ENCODE measurements at places on chromosomes 1 and 21.
A peak's percentile ranks its signal among the peaks of the same experiment; 100 is the strongest.

- no peak overlapping the region for H3K4me3 ChIP-seq
- no peaks in the 10 kb centered on the region for H3K27me3 ChIP-seq
- 0 out of 2 replicates have a peak, but pooled peaks cover 3% of the 10 kb centered on the region for H3K36me3 ChIP-seq
- H3K27ac ChIP-seq = peak overlapping the region; percentile 57
Observed at GRCh38 chr1:54571803-54572541, 23.9 kb downstream of the ACOT11 start.

DNA sequence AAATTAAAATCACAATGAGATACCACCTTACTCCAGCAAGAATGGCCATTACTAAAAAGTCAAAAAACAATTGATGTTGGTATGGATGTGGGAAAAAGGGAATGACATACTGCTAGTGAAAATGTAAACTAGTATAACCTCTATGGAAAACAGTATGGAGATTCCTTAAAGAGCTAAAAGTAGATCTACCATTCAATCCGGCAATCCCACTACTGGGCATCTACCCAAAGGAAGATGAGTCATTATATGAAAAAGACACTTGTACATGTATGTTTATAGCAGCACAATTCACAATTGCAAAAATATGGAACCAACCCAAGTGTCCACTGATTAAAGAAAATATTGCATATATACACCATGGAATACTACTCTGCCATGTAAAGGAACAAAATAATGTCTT lies 37.2 kb downstream of the SUSD4 start:
- H3K27ac ChIP-seq = no peak overlapping the region
- H3K4me1 ChIP-seq = no peaks in the 10 kb centered on the region
- no peaks in the 10 kb centered on the region for H3K27me3 ChIP-seq
- no peak for DNase-seq
- no peaks in the 10 kb centered on the region for H3K36me3 ChIP-seq

DNA sequence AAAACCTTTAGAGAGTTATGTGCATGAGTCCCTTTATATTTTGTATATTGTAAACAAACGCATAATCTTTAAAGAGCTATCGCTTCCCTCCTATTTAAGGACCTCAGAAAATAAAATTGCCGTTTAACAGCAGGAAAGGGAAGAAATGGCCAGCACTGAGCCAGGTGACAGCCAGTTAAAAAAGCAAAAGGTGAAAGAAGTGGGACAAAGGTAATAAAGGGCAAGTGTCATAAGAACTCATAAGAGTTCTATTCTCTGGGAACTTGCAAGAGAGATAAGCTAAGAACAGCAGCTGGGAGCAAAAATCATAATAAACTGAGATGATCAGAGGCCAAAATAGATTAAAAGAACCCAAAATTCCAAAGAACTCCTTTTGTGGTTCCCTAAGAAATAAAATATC lies 520.9 kb upstream of the PKN2 start:
- no peaks in the 10 kb centered on the region for H3K4me1 ChIP-seq
- no peaks in the 10 kb centered on the region for H3K27me3 ChIP-seq
- no peak overlapping the region for H3K27ac ChIP-seq
- no peak overlapping the region for H3K4me3 ChIP-seq
- no peaks in the 10 kb centered on the region for H3K36me3 ChIP-seq

- no peak overlapping the region for H3K27ac ChIP-seq
- no peaks in the 10 kb centered on the region for H3K27me3 ChIP-seq
- H3K4me1 ChIP-seq = peaks cover 33% of the 10 kb centered on the region
- H3K36me3 ChIP-seq = no peaks in the 10 kb centered on the region
- DNase-seq = no peak
Observed at GRCh38 chr1:115214098-115214497, 124.0 kb downstream of the NGF start.

DNA sequence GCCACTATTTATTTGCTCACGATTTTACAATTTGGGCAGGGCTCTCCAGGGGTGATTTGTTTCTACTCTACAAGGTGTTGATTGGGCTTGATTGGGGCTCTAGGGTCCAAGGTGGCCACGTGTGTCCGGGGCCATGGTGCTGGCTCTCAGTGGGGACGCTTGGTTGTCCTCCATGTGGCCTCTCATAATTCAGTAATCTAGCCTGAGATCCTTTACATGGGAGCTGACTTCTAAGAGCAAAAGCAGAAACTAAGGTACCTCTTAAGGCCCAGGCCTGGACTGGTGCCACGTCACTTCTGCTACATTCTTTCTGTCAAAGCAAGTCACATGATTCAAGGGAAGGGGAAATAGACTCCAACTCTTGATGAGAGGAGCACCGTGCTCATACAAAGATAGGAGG lies 8.1 kb upstream of the PSRC1 start:
- no peaks in the 10 kb centered on the region for H3K36me3 ChIP-seq
- H3K27me3 ChIP-seq = no peaks in the 10 kb centered on the region
- H3K4me1 ChIP-seq = peaks cover 6% of the 10 kb centered on the region
- no peak overlapping the region for H3K27ac ChIP-seq
- DNase-seq = no peak

DNA sequence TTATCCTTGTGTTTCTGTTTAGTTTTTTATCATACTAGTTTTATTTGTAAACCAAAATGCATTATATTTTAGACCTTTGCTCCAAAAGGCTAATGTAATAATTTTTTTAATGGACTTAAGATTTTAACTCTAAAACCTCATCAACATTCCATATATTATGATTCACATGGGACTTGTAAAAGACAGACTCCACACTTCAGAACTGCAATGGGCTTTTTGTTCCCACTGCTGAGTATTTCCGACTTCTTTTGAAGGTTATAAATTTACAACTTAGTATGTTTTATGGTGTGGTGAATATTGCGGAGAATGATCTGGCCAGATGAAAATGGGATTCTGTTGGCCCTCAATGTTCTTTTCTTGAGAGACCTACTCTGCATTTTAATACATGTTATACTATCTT lies 678.5 kb downstream of the USP25 start:
- H3K27me3 ChIP-seq = no peaks in the 10 kb centered on the region
- no peaks in the 10 kb centered on the region for H3K4me1 ChIP-seq
- no peak for DNase-seq

Data from RWPE2 (cell line).